IMR-90 (cell line): ENCODE measurements at places on chromosomes 4 and X.

GRCh38 chr4:5890063-5890727 is 2.7 kb downstream of the CRMP1 start:
- no peaks in the 10 kb centered on the region for H3K4me1 ChIP-seq
- H3K27ac ChIP-seq, result no peak overlapping the region
- no peak overlapping the region for H3K4me3 ChIP-seq
- H3K27me3 ChIP-seq, result peaks cover 63% of the 10 kb centered on the region

GRCh38 chr4:101075536-101075935 is 271.8 kb downstream of the PPP3CA start:
- no peak for DNase-seq
- 0 out of 2 replicates have a peak, but pooled peaks cover 2% of the 10 kb centered on the region for H3K36me3 ChIP-seq
- peaks cover 3% of the 10 kb centered on the region; the same call in 1 of the 2 replicates for H3K4me1 ChIP-seq
- no peaks in the 10 kb centered on the region for H3K27me3 ChIP-seq
- no peak overlapping the region for H3K27ac ChIP-seq

DNA sequence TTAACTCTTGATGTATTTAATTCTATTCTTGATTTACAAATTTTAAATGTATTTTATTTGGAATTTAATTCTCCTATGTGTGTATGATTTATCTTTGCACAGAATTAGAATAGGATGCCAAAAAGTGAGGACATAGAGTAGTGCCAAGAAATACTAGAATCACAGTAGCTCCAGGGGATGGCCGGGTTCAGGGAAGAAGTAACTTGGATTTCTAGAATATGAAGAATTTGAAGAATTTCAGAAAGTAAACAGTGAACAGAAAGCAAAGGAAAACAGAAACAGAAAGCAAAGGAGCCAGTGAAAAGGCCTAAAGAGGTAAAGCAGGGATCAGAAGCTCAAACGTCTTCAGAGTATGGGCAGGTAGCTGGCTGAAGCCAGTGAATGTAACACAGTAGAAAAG is 1187.6 kb downstream of the RPA4 start:
- no peaks in the 10 kb centered on the region for H3K27me3 ChIP-seq
- DNase-seq, result no peak
- no peaks in the 10 kb centered on the region for H3K4me1 ChIP-seq
- H3K36me3 ChIP-seq, result no peaks in the 10 kb centered on the region
- H3K4me3 ChIP-seq, result no peak overlapping the region

- H3K4me1 ChIP-seq, result no peaks in the 10 kb centered on the region
- DNase-seq, result peak; percentile 5
- H3K4me3 ChIP-seq, result no peak overlapping the region
- no peak overlapping the region for H3K27ac ChIP-seq
Measured at GRCh38 chr4:167031534-167032156, 202.6 kb downstream of the SPOCK3 start.

DNA sequence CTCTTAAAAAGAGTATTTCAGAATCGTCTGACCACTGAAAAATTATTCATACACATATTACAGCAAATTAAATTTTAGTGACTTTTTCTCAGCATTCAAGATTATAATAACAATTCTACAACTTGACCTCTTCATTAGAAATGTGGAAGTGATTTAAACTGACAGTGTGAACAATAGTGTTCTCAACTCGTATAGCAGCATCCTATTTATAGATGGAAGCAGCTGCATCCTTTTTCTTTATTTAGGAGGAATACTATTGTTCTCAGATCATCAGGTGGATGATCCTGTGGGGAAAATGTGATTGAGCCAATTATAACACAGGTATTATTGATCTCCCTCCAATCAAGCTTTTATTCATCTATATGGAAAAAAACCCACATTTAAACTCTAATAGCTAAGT is 56.7 kb downstream of the RAPGEF2 start:
- no peak for DNase-seq
- H3K4me1 ChIP-seq, result peaks cover 2% of the 10 kb centered on the region; the same call in 1 of the 2 replicates
- H3K27me3 ChIP-seq, result no peaks in the 10 kb centered on the region
- no peaks in the 10 kb centered on the region for H3K36me3 ChIP-seq

DNA sequence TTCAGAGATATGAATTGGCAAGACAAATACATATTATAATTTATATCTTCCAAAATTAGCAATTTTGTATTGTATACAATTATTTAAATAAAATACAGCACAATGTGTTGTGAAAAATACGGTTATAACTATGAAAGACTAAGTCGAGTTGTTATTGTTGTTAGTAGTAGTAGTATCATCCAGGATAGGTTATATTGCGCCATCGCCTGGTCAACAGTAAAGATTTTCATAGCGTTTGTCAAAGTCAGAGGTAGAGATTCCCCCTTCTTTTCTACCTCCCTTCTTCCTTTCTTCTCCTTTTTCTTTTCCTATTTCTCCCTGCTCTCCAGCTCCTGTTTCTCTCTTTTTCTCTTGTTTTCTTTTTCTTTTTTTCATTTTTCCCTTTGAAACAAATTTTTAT is 499.1 kb upstream of the EPHA5 start:
- no peaks in the 10 kb centered on the region for H3K4me1 ChIP-seq
- H3K27ac ChIP-seq, result no peak overlapping the region
- H3K27me3 ChIP-seq, result no peaks in the 10 kb centered on the region
- H3K36me3 ChIP-seq, result no peaks in the 10 kb centered on the region
- no peak for DNase-seq

DNA sequence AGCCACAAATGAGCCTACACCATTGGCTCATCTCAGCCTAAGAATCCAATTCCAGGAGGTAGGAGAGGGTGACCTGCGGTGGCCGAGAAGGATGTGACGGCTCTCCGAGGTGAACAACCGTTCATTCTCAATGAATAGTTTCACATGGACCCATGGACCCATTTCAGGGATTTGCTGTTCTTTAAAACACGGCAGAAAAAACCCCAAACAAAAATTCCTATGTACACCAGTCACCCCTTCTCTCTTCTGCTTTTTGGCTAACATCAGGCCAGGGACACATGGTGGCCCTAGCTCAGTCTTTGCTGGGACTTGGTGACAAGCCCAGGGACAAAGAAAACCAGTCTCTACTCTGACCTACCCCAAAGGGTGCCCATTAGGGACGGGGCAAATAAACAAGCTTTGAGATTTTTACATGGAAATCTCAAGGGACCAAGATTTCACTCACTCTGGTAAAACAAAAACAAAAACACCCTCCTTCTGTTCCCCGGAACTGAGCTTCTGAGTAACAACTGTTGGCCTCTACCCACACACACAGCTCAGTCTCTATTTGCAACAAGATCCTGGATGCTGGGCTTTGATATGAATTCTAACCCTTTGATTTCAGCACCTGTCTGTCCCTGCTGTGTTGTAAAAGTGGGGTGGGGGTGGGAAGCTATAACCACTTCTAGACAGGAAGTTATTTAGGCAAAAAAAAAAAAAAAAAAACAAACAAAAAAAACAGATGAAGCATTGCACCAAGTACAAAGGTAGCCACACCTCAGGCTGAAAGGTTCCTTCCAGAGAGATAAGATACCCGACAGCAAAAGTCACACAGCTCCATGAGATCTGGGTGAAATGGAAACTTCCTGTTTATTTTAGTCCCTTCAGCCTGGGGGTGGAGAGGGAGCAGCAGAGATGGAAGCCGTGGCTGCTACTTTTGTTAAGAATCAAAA is 49.0 kb downstream of the DDX3X start:
- DNase-seq, result peak; percentile 34
- H3K4me3 ChIP-seq, result no peak overlapping the region
- no peaks in the 10 kb centered on the region for H3K36me3 ChIP-seq
- H3K27ac ChIP-seq, result peak overlapping the region; percentile 85
- H3K27me3 ChIP-seq, result peaks cover 2% of the 10 kb centered on the region; the same call in 1 of the 2 replicates
- H3K4me1 ChIP-seq, result peaks cover 13% of the 10 kb centered on the region

- no peak for DNase-seq
- H3K36me3 ChIP-seq, result no peaks in the 10 kb centered on the region
- H3K4me3 ChIP-seq, result no peak overlapping the region
- H3K27ac ChIP-seq, result no peak overlapping the region
- H3K27me3 ChIP-seq, result no peaks in the 10 kb centered on the region; the same call in 1 of the 2 replicates
- H3K4me1 ChIP-seq, result no peaks in the 10 kb centered on the region
Measured at GRCh38 chr4:41602113-41602512, 64.2 kb downstream of the LIMCH1 start.

- H3K36me3 ChIP-seq, result no peaks in the 10 kb centered on the region
- peak; percentile 89 for DNase-seq
- H3K4me3 ChIP-seq, result peak within 1 kb of the TSS; percentile 61
- H3K27ac ChIP-seq, result peak within 1 kb of the TSS; percentile 67
- H3K4me1 ChIP-seq, result no peaks in the 10 kb centered on the region; the same call in 1 of the 2 replicates
Measured at GRCh38 chr4:109559983-109560686, at the start of gene MCUB. Gene MCUB, plus strand, starts transcription at chr4:109560246. Its CDS starts 92 bp downstream, at chr4:109560338.

- H3K27ac ChIP-seq, result no peak overlapping the region
- no peaks in the 10 kb centered on the region for H3K4me1 ChIP-seq
- peak; percentile 31 for DNase-seq
- no peaks in the 10 kb centered on the region for H3K27me3 ChIP-seq
- no peak overlapping the region for H3K4me3 ChIP-seq
Measured at GRCh38 chr4:128444544-128445302, 157.1 kb upstream of the PGRMC2 start.

- H3K27me3 ChIP-seq, result peaks cover 2% of the 10 kb centered on the region; the same call in 1 of the 2 replicates
- DNase-seq, result no peak
- no peaks in the 10 kb centered on the region for H3K4me1 ChIP-seq
- no peak overlapping the region for H3K27ac ChIP-seq
Measured at GRCh38 chr4:47721892-47722575, 115.8 kb downstream of the CORIN start.

DNA sequence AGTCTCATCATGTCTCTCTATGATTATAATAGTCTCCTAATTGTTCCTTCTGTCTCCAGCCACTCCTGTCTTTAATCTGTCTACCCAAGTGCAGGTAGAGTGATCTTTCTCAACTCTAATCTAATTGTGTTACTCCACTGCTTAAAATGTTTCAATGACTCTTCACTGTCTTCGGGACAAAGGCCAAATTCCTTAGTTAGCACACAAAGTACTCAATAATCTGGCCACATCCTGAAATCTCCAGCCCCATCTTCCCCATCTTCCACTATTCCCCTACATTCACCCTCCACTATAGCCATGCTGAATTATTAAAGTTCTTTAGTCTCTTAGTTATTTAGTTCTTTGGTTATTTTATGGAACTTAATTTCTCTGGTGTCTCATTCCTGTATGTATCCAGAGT is 353.3 kb downstream of the OPHN1 start:
- H3K36me3 ChIP-seq, result no peaks in the 10 kb centered on the region
- H3K4me3 ChIP-seq, result no peak overlapping the region
- no peaks in the 10 kb centered on the region for H3K27me3 ChIP-seq
- DNase-seq, result no peak
- no peak overlapping the region for H3K27ac ChIP-seq
- peaks cover 2% of the 10 kb centered on the region; the same call in 1 of the 2 replicates for H3K4me1 ChIP-seq

- no peaks in the 10 kb centered on the region for H3K4me1 ChIP-seq
- H3K36me3 ChIP-seq, result no peaks in the 10 kb centered on the region
- H3K27ac ChIP-seq, result no peak overlapping the region
- no peaks in the 10 kb centered on the region for H3K27me3 ChIP-seq
- no peak overlapping the region for H3K4me3 ChIP-seq
Measured at GRCh38 chr4:72118017-72118416, 86.2 kb downstream of the NPFFR2 start.

DNA sequence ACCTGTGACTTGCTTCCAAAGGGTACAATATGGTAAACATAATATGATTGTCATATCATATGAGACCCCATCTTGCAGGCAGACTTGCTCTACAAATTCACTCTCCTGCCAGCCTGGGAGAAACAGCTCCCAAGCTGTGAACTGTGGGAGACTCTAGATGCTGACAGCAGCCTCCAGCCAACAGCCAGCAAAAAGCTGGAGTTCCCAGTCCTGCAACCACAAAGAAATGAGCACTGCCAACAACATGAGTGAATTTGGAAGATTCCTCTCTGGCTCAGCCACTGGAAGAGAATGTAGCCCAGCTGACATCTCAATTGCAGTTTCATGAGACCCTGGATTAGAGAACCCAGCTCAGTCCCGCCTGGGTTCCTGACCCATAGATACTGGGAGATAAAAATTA is 145.4 kb downstream of the QDPR start:
- no peak for DNase-seq
- no peak overlapping the region for H3K4me3 ChIP-seq
- H3K4me1 ChIP-seq, result no peaks in the 10 kb centered on the region

GRCh38 chr4:17427991-17428390 is 83.9 kb downstream of the QDPR start:
- no peak overlapping the region for H3K4me3 ChIP-seq
- DNase-seq, result no peak
- H3K27ac ChIP-seq, result no peak overlapping the region
- peaks cover 13% of the 10 kb centered on the region for H3K27me3 ChIP-seq
- no peaks in the 10 kb centered on the region for H3K4me1 ChIP-seq
- H3K36me3 ChIP-seq, result no peaks in the 10 kb centered on the region

GRCh38 chrX:41561045-41561444 is 113.9 kb downstream of the NYX start:
- no peak overlapping the region for H3K4me3 ChIP-seq
- H3K4me1 ChIP-seq, result peaks cover 3% of the 10 kb centered on the region
- no peaks in the 10 kb centered on the region; the same call in 1 of the 2 replicates for H3K27me3 ChIP-seq

- H3K27ac ChIP-seq, result no peak overlapping the region
- H3K36me3 ChIP-seq, result no peaks in the 10 kb centered on the region
- no peaks in the 10 kb centered on the region for H3K4me1 ChIP-seq
- DNase-seq, result no peak
- H3K27me3 ChIP-seq, result peaks cover 1% of the 10 kb centered on the region; the same call in 1 of the 2 replicates
- no peak overlapping the region for H3K4me3 ChIP-seq
Measured at GRCh38 chr4:121199742-121200561, 35.8 kb upstream of the TNIP3 start.

DNA sequence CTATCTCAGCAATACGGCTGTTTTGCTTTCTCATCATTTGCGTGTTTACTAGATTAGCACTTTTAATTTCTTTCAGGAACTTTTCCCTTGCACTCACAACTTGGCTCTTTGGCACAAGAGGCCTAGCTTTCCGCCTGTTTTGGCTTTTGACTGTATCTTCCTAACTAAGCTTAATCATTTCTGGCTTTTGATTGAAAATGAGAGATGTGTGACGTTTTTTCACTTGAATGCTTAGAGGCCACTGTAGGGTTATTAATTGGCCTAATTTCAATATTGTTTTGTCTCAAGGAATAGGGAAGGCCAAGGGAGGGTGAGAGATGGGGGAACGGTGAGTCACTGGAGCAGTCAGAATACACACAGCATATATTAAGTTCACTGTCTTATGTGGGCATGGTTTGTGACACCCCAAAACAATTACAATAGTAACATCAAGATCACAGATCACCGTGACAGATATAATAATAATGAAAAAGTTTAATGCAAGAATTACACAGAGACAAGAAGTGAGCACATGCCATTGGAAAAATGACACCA is 27.3 kb downstream of the MND1 start:
- H3K36me3 ChIP-seq, result no peaks in the 10 kb centered on the region
- no peaks in the 10 kb centered on the region for H3K27me3 ChIP-seq
- DNase-seq, result no peak
- H3K4me1 ChIP-seq, result no peaks in the 10 kb centered on the region
- no peak overlapping the region for H3K27ac ChIP-seq
- no peak overlapping the region for H3K4me3 ChIP-seq

- H3K27me3 ChIP-seq, result no peaks in the 10 kb centered on the region
- DNase-seq, result peak; percentile 32
- H3K4me1 ChIP-seq, result no peaks in the 10 kb centered on the region
- no peak overlapping the region for H3K27ac ChIP-seq
Measured at GRCh38 chr4:22356987-22357596, 158.8 kb downstream of the ADGRA3 start.
